ENCODE measurements at places on chromosomes 11 and 22.

- DNase-seq: no peak
Measured at GRCh38 chr22:39103431-39103830, 6.4 kb downstream of the APOBEC3H start.

DNA sequence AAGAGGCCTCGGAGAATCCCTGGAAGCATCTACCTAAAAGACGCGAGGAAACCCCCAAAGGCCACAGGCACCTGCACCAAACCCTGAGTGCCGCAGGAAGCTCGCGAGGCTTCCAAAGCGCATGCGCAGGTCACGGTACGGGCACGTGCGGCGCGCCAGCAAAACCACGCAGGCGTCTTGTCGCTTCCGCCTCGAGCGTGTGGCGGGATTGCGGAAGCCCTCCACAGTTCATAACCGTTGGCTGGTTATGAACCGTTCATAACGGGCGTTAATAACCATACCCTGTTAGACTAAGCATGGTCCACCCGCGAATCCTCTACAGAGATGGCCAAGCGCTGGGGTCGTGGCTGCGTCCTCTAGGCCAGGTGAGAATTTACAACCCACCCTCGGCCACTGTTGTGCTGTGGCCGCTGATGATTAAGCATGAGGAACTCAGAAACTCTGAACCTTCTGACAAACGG lies 46.4 kb downstream of the MORC2 start:
- DNase-seq: peak; percentile 68

GRCh38 chr11:117855912-117856651 lies 20.4 kb downstream of the FXYD6 start:
- DNase-seq: no peak

DNA sequence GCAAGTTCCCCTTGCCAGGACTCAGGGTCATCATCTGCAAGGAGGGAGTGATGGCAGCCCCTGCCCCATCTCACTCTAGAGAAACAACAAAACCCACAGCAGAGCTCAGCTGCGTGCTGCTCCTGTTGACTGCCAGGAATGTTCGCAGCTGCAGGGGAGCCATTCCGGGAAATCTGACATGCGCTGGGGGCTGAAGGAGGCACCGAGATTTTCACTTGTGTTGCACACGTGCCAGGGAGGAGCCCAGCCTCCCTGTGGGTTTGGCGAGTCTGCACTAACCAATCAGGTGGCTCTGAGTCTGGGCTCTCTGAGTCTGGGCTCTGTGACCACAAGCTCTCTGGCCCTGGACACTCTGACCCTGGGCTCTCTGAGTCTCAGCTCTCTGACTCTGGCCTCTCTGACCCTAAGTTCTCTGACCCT lies 10.5 kb downstream of the FGF3 start:
- no peak for DNase-seq

- no peak for DNase-seq
Measured at GRCh38 chr11:112777283-112777751, 183.9 kb upstream of the NCAM1 start.

DNA sequence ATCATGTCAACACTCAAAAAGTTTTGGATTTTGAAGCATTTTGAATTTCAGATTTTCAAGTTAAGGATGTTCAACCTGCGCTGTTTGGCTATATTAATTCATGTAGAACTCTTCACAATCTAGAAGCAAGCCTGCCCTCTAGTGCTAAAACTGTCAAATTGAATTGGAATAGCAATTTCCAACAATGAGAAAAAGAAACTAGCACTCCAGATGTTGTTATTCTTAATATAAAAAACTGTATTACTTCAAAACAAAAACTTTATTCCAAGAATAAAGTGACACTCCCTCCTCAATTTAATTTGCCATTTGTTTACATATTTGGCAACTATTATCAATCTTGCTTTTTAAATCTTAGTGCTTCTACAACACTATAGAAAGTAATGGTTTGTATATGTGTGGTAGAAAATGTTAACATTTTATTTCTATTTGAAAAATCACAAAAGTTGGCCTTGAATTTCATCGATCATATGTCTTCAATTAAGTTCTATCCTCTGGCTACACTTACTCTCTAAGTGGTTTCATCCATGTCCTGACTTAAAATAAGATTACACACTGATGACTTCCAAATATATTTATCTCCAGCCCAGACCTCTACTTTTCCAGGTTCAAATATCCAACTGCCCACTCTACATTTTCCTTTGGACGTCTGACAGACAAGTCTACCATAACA lies 36.6 kb downstream of the DCUN1D5 start:
- no peak for DNase-seq

DNA sequence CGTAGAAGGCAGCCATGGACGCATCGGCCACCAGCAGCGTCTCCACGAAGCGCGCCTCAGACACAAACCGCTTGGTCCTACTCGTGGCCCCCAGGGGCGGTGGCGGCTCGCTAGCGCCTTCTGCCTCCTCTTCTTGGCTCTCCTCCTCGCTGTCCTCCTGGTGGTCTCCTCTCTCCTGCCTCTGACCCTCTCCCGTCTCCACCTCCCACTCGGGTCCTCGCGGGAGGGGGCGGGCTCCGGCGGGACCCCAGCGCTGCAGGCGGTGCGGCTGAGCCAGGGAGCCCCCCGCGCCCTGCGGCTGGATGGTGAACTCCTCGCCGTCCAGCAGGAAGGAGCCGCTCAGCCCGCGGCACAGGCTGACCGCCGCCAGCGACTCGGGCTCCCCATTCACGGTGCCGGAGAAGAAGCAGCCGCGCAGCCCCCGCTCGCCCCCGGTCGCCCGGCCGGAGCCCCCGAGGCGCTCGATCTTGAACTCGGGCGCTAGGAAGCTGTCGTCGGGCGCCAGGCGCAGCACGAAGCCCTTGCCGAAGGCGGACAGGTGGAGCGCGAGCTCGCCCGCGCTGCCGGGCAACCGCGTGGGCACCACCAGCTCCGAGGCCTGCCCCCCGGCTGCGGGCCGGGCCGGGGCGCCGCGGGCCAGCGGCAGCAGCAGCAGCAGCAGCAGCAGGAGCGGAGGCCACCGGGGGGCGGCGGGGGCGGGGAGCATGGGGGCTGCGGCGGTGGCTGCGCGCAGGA lies 661 bp downstream of the ADAMTS8 start:
- DNase-seq: no peak

DNA sequence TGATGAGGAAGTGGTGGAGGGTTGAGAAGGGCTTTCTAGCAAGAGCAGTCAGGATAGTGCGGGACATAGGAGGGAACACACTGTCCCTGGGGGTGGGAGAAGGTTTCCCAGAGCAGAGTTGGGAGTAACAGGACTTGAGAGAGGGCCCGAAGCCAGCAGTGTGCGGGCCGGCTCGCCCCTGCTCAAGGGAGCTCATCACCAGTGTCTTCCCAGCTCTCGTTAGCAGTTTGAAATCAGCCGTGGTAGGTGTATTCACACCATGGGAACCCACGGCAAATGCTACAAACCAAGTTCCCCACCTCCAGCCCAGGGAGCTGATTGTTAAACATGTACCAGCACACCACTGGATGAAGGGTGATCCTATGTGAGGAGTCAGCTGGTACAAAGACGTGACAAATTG lies 66.2 kb upstream of the EIF3D start:
- DNase-seq: no peak

GRCh38 chr11:8257003-8257664 lies 6.5 kb downstream of the LMO1 start:
- no peak for DNase-seq

DNA sequence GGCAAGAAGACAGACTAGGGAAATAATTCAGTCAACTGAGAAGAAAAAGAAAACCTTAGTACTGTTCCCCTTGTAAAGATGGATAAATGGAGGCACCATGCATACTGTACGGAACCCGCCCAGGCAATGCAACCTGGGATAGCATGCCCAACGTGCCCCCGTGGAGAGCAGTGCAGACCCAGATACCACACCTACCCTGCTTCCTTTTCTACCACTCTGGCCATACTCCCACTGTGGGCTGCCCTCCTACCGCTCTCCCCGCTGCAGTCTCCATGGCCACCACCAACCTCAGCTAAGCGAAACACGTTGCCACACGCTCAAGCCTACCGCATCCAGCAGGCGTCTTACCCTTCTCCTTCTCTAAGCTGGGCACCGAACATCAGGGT lies 117.4 kb upstream of the SERPIND1 start:
- DNase-seq: no peak

DNA sequence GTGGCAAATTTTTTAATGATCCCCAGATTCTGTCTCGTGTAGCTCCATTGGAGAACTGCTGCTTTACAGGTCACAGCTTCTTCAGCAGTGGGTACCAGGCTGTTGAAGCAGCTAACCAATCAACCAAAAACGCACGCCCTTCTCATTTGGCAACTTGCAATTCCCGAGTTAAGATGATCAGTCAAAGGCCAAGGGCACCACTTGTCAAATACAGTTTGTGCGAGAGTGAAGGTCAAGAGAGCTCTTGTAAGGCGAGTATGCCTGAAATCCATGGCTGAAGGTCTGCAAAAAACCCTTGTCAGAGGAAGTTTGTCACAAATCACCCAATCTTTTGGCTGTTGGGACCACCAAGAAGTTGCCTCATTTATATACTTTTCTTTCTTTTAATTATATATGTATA lies 12.9 kb upstream of the PPP2R1B start:
- no peak for DNase-seq

DNA sequence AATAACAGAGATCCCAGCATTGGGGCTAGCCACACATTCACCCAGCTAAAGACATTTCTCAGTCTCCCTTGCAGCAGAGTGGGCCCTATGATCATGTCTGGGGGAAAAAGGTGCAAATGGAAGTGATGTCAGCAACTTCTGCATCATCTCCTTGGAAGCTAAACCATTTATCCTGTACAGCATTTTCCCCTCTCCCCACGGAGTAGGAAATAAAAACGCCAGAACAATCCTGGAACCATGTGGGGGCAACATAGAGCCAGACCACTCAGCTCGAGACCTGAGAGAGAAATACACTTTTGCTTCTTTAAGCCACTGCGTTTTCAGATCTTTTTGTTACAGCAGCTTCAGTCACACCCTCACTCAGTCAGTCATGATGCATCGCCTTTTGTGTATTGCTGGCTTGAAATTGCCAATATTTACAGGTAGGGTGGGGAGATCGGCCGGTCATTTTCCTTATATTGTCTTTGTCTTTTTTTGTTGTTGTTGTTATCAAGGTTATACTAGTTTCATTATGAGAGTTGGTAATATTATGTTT lies 9.1 kb upstream of the RAC2 start:
- DNase-seq: no peak

GRCh38 chr11:130785380-130786116 lies 130.7 kb downstream of the SNX19 start:
- DNase-seq: no peak

- no peak for DNase-seq
Measured at GRCh38 chr11:109150581-109150980, 271.4 kb upstream of the C11orf87 start.

GRCh38 chr11:86706338-86707131 lies 34.1 kb upstream of the ME3 start:
- no peak for DNase-seq

DNA sequence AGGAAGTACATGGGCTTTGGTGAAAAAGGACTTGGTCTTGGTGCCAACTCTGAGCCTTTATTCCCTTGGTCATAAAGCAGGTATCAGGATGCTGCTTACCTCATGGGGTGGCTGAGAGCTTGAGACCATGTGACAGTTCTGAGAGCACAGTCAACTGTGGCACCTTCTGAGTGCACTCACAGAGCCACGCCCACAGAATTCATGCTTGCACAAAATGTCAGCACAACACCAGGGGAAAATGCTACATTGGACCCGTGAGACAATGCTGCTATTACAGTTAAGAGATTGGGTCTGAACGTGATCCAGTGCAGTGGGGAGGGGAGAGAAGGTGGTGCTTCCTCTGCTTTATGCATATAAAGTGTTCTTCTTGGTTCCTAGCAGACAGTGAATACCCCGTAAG lies 79.5 kb upstream of the SPON1 start:
- no peak for DNase-seq

DNA sequence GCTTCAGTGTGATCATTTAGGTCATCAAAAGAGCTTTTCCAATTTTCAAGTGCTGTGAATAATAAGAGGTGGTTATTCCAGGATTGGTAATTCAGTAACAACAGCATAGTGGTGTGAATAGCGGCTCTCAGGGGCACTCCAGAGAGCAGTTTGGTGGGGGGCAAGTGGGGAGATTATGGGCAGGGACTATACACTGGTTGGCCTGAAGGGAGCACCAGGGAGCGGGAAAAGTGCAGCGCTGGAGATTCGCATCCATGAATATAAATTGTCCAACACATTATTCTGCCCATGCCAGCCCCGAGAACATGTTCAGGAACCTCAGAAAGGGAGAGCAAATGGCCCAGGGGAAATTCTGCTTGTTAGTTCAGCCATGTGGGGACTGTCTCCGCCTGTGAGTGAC lies 37.9 kb downstream of the OR6Q1 start:
- no peak for DNase-seq

DNA sequence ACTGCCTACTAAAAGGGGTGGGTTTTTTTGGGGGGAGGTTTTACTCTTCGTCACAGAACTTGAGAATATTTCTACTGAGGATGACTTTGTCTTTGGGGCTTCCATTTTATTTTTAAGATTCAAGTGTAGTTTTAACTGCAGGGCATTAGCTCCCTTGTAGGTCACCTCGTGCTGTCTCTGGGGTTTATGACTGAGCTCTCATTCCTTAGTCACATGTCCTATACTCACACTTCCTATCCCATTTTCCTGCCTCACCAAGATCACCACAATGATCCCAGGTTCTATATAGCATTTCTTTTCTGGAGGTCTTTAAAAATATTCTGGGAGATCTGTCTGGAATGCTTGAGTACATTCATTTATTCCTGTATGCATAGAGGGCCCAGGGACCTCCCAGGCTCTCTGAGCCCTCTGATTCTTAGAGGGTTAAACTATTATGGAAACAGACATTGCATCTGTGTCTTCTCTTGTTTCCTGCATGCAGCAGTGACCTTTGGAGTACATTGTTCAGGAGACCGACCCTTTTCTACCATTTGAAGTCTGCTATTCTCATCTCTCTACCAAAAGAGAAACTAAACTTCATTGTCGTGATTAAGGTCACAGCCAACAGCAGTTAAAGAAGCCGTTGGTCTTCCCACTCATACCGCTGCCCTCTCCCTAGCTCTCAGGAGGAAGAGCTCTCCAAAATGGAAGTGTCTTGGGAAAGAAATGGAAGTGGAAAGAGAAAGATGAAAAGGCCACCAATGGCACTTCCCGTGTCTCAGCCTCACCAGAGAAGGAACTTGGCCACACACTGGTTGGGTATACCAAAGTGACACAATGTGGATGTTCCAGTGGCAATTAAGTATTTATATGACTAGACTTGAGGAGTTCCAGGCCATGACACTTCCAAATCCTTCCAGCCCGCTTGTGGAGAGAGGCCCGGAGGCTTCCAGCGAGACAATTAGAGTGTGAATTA lies 77.5 kb downstream of the ZBTB16 start:
- DNase-seq: no peak

DNA sequence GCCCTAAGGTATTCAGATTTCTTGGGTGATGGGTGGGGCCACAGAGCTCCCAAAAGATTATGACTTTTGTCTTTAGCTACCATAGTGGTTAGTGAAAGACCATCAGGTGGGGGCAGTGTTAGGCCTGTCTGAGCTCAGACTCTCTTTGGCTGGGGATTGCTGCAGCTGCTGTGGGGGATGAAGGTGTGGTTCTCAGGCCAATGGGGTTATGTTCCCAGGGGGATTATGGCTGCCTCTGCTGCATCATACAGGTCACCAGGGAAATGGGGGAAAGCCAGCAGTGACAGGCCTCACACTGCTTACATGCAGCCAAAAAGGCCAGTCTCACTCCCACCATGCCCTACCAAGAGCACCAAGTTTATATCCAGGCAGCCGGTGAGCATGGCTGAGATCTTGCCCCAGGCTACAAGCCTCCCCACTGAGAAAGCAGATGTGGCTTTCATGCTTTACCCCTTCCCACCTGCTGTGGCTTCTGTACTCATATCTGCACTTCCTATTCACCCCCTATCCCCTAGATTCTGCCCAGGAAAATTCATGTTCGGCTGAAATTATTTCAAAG lies 24.8 kb downstream of the CNTF start:
- DNase-seq: no peak
